ENCODE measurements at places on chromosomes 1 and 21.

GRCh38 chr1:15236321-15236721 lies 10.7 kb upstream of the FHAD1 start:
- DNase-seq: no peak

- no peak for DNase-seq
These were observed 22.5 kb upstream of the FRRS1 start for GRCh38 chr1:99788896-99789295.

GRCh38 chr21:37564924-37565529 lies 198.5 kb downstream of the DYRK1A start:
- DNase-seq: peak; percentile 14

- DNase-seq: no peak
These were observed 3.9 kb downstream of the C1orf198 start for GRCh38 chr1:230864441-230864840.

DNA sequence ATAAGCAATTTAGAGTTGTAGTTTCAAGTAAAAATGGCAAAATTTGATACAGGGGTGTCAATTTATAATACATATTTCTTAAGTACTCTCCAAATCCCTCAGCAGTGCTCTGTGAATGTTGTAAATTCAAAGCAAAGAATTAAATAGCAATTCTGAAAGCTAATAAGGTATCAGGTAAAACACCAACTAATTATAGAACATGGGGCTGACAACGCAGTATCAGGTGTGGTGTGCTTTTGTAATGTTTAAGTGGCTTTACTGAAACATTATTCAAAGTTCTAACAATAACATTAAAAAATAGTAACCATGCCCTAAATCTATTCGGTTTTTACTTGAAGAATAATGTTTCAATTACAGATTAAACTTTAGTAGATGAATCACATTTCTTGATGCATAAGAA lies 1271.2 kb upstream of the ADGRL2 start:
- DNase-seq: no peak

- DNase-seq: no peak
These were observed 60.0 kb upstream of the LAPTM5 start for GRCh38 chr1:30817548-30817947.

DNA sequence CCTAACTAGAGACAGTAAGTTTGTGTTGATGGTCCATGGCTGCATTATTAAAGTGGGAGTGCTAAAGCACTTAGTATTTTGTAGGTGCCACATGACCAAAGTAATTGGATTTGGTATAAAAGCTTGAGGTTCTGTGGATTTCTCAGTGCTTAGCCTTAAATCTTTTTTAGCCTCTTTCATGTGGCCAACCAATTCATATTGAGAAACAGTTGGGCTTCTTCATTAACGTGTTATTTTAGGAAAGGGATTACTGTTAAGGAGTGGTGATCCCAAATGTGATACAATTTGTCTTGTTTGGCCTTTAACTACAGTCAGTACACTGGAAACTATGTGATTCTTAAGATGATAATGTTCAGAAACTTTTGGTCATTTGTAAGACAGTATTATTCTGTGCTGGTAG lies 25.5 kb downstream of the MAN1A2 start:
- DNase-seq: no peak

DNA sequence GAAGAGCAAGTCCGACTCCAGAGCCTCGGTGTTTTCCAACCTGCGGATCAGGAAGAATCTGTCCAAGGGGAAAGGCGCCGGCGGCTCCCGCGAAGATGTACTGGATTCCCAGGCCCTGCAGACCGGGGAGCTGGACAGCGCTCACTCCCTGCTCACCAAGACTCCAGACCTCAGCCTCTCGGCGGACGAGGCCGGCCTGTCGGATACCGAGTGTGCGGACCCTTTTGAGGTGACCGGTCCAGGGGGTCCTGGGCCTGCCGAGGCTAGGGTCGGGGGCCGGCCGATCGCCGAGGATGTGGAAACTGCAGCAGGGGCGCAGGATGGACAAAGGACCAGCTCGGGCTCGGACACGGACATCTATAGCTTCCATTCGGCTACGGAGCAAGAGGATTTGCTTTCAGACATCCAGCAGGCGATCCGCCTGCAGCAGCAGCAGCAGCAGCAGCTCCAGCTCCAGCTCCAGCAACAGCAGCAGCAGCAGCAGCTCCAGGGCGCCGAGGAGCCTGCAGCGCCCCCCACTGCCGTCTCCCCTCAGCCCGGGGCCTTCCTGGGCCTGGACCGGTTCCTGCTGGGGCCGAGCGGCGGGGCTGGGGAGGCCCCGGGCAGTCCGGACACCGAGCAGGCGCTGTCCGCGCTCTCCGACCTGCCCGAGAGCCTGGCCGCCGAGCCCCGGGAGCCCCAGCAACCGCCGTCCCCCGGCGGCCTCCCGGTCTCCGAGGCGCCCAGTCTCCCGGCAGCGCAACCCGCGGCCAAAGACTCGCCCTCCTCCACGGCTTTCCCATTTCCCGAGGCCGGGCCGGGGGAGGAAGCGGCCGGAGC lies 827 bp downstream of the FMN2 start:
- no peak for DNase-seq
